ENCODE measurements at places on chromosomes 2 and 18.

DNA sequence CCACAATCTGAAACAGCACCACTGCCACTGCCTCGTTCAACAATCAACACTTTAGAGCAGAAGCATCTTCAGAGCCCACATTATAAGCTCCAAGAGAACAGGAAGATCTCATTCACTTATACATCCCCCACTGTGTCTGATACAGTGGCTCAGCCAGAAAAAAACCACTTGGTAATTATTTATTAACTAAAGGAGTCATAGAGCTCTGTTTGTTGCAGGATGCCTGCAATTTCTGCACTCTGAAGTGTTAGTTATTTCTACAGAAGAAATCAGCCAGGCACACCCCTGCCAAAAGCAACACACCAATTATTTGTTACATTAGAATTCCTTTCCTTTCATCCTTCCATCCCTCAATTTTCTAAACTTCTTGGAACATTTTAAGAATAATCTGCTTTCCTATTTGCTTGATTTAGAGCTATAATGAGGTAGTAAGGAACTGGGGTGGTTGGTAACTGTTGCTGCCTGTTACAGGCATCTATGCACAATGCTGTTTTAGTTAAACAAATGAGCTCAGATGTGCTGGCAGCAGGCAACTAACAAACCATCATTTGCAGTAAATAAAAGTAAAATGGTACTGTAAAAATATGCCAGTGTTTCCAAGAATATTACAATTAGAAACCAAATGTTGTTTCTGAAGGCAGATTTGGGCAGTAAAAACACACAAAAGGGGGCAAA, 59.9 kb downstream of the DYM start:
- DNase-seq, result no peak

DNA sequence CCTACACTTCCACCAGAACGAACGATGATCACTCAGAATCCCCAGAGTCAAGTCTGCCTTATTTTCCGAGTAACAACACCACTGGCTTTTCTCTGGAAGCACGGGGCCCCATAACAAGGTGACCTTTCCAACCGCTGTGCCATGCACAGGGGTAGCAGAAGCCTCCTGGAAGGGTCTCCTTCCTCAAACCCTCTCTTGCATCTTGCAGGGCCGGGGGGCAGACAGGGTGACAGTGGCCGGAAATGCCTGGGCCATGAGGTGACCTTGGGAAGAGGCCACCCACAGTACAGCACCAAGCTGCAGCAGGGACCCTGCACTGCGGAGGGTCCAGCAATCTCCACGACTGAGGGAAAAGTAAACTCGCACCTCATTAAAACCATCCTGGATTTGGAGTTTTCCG, 108.5 kb downstream of the PXDN start:
- DNase-seq, result no peak

- DNase-seq, result no peak
These were observed 76.1 kb upstream of the ETAA1 start for GRCh38 chr2:67320861-67321587.

DNA sequence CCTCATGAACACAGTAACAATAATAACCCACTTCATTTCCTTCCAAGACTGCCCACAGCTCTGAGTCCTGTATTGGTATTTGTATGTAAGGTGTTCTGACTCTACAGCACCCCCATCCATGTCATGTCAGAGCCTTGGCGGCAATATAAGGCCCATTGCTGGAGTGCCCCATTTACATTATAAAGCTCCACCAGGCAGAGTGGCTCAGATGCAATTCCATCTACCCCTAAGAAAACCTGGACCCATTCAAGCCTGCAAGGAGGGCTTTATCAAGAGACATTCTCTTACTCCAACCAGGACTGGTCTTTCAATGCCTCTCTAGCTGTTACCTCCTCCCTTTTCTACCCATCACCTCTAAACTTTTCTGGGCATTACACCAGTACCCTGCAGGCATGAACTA, 101.6 kb downstream of the ANTXR1 start:
- DNase-seq, result no peak

DNA sequence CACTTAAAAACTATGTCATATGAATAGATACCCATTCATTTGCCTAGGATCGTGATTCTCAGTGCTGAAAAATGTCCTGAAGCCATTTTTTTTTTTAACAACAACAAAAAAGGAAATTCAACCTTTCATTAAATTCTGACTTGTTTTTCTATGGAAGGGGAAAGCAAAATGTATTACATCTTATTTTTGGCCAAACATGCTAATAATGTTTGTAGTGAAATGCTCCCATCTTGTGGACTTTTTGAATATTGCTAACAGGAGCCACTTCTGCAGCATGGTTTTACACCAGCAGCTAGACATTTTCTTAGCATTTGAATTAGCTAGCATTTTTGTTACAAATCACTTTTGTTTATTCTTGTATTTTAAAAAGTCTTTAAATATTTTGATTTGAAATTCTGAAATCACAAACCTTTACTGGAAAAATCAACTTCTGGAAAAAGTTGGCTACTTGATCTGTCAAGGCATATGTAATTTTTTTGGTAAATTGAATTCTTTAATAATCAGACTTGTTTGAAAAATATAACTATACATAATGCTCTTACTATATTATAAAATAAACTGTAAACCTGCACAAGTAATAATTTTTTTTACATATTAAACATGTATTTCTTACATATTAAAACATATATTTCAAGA, 75.8 kb downstream of the KIDINS220 start:
- no peak for DNase-seq

DNA sequence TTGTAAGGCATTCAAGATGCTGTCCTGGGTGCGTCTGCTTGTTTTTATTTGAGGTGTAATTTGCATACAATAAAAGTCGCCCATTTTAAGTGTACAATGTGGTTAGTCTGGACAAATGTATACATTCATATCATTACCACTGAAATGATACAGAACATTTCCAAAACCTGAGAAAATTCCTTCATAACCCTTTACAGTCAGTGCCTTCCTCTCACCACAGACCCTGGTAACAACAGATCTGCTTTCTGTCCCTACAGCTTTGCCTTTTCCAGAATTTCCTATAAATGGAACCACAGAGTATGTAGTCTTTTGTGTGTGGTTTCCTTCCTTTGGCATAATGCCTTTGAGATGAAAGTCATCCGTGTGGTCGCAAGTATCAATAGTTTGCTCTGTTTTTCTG, 45.8 kb upstream of the NFU1 start:
- DNase-seq, result no peak

DNA sequence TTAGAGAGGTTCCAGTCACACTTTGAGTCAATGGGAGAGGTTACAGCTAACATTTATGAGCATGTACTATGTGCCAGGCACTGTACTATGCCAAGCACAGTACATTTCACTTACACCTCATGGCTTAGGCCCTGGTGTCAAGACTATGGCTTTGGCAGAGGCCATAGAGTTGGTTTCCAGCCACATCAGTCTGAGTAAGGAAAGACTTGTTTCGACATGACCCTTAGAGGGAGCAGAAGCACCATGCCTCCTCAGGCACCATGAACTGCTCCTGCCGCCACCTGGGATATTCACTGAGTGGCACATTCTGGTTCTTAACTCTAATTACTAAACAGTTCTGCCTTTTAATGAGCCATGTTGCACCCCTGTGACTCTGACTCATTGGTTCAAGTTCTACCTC, 12.7 kb downstream of the DGUOK start:
- no peak for DNase-seq

DNA sequence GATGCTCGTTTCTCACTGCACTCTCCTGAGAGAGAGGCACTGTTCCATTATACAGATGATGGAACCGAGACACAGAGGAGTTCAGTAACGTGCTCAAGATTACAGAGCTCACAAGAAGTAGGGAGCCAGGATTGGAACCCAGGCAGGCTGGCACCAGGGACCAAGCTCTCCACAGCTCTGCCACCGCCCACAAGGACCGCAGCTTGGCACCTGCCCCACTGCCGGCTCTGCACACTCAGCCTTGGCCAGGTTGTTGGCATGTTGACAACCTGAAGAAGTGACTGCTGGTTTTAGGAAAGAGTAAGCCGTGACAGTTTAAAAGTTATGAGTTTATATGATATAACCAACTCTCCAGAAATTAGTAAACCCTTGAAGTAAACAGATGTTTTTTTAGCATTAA, 48.0 kb upstream of the ITM2C start:
- DNase-seq, result no peak

DNA sequence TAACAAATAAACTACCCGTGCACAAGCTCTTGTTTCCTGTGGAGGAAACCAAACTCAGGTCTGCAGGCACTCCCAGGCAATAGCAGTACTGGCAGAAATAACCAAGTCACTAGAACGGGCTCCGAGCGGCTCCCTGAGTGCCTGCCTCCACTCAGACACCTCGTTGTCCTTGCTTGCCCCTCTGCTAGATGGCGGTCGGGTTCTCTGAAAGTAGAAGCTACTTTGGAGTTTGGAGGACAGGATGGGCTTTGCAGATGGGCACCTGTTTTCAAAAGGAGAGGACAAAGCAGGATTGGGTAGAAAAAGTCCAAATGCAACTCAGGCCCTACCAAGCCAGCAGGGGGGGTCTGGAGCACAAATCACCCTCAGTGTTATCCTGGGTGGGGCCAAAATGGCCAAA, 136.4 kb downstream of the LRRC30 start:
- DNase-seq, result no peak

DNA sequence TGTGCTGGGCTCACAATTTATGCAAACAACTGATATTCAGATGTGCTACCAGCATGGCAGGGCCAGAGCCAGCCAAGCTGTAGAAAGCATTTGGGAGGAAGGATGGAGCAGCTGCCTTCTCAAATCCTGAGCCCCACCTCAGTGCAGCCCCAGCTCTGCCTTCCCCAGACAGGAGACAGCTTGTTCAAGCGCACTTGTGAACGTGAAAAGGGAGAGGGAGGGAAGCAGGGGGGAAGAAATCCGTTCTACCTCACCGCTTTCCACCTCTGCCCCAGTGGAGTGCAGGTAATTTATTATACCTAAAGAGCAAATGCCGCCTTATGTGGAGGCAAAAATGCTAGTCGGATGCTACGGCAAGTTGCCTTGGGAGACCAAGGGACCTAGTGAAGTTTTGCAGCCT, 66.0 kb upstream of the SLC14A2 start:
- no peak for DNase-seq

GRCh38 chr18:22213333-22213973, 44.1 kb downstream of the GATA6 start:
- DNase-seq, result no peak

DNA sequence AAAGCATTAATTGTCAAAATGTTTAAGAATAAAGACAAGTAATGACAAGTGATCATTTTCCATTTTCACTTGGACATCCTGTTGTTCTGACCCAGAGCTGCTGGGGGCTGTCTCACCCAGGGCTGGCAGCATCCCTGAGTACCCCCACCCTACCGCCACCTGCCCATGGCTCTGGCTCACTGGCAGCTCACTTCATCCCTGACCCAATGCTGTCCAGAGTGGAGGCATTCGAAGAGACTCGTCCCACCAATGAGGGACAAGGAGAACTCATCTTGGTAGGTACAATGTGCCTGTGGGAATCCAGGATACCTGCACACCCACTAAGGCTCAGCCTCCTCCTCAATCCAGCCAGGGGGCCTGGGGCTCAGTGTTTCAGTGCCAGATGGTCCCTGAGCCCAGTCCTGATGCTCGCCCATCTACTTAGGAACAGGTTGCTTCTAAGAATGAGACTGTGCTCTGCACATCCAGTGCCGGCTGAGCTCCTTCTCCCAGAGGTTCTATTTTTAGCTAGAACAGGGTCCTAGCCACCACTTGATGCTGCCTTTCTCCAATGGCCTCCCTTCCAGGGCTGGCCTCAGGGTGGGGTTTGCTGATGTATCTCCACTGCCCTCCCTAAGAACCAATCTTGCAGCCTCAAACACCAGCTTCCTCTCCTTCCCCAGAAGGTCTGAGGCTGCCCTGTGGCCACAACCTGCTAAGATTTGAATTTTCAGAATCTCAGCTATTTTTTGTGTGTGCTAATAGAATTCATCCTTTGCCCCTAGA, 53.7 kb downstream of the ADD2 start:
- DNase-seq, result no peak

DNA sequence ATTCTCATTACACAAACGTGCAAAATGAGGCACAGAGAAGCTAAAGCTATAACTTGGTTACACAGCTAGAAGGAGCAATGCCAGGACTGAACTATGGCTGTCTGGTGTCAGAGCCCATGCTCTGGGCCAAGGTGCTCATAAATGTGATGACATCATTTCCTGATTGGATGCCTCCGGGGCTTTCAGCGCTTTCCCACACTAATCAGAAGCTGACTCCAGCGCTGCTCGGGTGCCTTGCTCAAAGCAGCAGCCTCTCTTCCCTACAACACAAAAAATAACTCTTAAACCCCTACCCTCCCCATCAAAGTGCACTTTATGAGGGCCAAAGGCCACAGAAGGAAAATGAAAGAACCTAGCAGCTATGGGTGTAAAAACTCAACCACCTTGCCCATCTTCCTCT, 90.7 kb downstream of the STK39 start:
- DNase-seq, result no peak
